Stimulated activated CD4-positive, alpha-beta T cell treated with anti-CD3 and anti-CD28 coated beads, Interleukin-1b, Interleukin-23, amount 100 ng/mL, for 48 hours (primary cell): ENCODE measurements at places on chromosomes 11 and 22.

DNA sequence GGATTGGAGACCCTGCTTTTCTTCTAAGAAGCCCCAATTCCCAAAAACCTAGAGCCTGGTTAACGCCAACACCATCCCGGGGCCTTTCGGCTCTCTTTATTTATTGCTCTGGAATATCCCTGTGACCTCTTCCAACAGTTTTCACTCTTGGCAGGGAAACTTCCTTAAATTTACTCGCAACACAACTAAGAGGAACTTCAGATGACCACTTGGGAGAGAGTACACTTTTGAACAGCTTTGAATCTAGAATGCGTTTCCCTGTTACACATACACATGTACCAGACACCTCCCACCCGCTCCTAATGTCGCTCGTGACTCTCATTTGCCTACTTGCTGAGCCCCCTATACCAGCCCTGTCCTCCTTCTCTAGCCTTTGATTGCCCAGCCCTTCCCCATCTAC lies 19.4 kb downstream of the TUBA8 start:
- DNase-seq, result no peak

GRCh38 chr11:110827276-110827675 lies 115.0 kb upstream of the ARHGAP20 start:
- DNase-seq, result no peak

- no peak for DNase-seq
Measured at GRCh38 chr22:46815896-46816731, 53.7 kb downstream of the TBC1D22A start.

- no peak for DNase-seq
Measured at GRCh38 chr11:38332046-38332445, 1734.0 kb upstream of the RAG2 start.
